Foreskin keratinocyte (primary cell): ENCODE measurements at places on chromosomes 16 and 17. TPM values are rescaled to one million over a fixed set of nuclear protein-coding genes. Genes with fewer than 3 reads are reported as not detected.

TPSG1 gene
- not detected in 2 replicates for total RNA-seq

GRCh38 chr17:48002266-48002915 lies 31.5 kb downstream of the CDK5RAP3 start:
- no peak for DNase-seq

DNA sequence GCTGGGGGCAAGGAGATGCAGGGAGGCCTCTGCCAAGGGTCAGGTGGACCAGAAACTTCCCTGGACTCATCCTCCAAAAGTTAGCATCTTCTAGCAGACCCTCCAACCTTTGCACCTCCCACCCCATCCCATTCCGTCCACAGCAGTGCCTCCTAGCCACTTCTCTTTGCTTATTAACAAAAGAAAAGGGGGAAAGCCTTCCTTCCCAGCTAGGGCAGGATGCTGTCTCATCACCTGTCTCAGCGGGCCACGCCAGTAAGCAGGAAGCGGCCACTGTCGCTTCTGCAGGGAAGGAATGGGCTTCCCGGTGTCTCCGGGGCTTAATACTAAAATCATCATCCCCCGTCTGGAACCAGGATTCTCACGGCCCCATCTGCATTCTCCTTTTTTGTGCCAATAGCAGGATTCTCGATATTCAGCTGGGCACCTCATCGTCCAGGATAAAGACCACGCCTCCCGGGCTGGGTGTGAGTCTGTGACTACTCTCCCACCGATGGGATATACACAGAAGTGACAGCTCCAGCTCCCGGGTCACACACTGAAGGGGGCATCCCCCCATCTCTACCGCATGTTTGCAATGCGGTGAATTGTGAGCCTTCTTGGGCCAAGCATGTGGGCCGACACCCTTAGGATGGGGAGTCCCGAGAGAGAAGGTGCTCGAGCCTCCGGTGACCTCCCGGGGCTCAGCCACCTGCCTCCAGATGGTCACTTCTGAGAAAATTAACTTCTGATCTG lies 15.5 kb upstream of the RBFOX3 start:
- no peak for DNase-seq

DNA sequence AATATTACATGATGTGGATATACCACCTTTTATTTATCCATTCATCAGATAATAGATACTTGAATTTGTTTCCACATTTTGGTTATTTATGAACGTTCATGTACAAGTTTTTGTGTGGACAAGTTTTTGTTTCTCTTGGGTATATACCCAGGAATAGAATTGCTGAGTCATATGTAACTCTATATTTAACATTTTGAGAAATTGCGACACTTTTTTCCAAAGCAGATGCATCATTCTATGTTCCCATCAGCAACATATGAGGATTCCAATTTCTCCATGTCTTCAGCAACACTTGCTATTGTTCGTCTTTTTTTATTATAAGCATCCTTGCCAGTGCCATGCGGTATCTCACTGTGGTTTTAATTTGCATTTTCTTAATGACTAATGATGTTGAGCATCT lies 93.9 kb downstream of the GSG1L start:
- DNase-seq: no peak

GRCh38 chr16:11257131-11257938 lies 1.3 kb upstream of the SOCS1 start:
- no peak for DNase-seq
